ENCODE measurements at places on chromosomes 3 and 15.

- DNase-seq, result no peak
Observed at GRCh38 chr3:172836390-172836997, 86.0 kb downstream of the ECT2 start.

DNA sequence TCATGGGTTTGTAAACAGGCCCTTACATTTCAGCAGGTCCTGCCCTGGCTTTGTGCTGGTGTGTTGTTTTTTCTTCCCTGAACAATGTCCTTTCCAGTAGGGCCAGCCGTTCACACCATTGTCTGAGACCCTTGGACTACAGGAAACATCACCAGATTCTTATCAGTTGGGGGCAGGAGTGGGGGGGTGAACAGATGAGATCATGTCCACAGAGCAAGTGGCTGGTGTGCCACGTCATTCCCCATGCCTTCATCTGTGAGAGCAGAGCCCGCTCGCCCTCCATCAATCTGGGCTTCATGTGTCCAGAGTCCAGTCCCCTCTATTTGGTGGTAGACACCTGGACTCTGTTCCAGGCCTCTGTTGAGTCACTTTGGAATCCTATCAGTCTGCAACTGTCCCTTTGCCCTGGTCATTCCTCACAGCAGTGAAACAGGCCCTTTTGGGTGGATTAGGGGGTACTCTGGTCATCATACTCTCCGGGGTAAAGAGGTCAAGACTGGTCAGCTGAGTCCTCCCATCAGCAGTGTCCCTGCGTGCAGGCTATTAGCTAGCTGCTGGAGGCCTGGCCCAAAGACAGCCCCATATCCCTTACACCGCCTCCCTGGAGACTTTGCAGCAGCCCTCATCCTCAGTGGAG is 15.0 kb downstream of the SEMA3G start:
- DNase-seq, result no peak

GRCh38 chr15:68644083-68644904 is 65.5 kb downstream of the CORO2B start:
- no peak for DNase-seq

DNA sequence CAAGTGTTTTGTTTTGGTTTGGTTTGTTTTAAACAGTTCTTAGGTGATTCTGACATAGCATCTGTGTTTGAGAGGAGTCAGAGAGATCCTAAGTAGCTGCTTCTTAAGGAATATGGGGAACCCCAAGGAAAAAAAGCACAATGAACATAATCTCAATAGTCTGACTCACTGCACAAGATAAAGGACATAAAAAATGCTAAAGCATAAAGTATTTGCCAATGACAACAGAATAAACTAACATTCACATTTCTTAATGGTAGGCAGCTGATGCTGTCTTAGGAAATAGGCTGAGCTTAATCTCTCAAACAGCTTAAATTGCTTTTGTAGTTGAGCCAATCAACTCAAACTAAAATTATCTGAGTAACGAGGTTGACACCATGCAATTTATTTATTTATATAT is 2.9 kb downstream of the NCEH1 start:
- DNase-seq, result no peak

- DNase-seq, result no peak
Observed at GRCh38 chr15:27585041-27585640, 514.0 kb downstream of the OCA2 start.

- DNase-seq, result no peak
Observed at GRCh38 chr3:21229426-21230135, 521.4 kb downstream of the ZNF385D start.

GRCh38 chr3:66490214-66490613 is 10.6 kb downstream of the LRIG1 start:
- no peak for DNase-seq

GRCh38 chr15:30963681-30964080 is 27.7 kb downstream of the MTMR10 start:
- no peak for DNase-seq

DNA sequence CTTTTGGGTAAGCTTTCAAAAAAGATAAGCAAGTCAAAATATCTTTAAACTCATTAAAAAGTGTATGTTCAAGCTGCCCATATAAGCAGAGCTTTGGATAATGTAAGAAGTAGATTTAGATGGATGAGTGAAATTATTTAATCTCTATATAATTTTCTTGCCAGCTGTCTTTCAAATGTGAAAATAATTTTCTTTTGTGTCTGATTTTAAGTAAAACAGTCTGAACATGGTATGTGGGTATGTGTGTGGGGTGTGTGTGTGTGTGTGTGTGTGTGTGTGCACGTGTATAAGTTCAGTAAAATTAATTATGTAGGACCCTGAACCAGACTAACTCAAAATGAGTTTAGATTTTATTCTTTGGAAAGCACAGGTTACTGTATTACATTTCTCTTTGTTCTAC is 155.2 kb upstream of the CGNL1 start:
- DNase-seq, result no peak

DNA sequence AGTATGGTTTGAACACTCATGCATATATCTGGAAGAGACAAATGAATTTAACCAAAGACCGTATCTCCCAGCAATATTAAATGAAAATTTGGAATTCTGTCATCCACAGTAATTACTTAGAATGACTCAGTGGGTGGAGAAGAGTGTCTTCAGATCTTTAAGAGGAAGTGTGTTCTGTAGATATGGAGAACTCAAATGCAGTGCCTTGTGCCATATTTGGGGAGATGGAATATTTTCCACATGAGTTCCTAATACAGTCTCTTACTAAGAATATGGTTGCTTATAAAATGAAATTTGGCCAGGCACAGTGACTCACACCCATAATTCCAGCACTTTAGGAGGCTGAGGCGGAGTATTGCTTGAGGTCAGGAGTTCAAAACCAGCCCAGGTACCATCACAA is 40.5 kb downstream of the ANO10 start:
- DNase-seq, result no peak

DNA sequence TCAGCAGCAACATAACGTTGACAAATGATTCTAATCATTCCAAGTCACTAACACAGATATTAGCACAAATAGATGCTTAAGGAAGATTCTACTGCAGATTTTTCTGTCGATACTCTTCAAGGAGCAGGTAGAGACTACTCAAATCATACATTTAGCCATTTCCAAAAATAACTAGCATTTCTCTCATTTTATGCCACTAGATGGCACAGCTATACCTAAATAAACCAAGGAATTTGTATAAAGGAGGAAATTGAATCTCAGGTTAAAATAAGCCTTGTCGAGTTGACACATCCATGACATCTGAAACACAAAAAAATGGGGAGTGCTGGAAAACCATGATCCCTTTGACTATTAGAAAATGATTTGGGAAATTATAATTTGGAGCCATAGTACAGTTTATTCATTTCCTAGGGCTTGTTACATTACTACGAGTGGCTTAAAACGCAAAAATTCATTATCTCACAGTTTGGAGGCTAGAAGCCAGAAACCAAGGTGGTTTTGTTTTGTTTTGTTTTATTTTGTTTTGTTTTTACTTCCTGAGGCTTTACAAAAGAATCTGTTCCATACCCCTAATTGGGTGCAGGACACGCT is 59.5 kb upstream of the STRIT1 start:
- DNase-seq, result no peak

DNA sequence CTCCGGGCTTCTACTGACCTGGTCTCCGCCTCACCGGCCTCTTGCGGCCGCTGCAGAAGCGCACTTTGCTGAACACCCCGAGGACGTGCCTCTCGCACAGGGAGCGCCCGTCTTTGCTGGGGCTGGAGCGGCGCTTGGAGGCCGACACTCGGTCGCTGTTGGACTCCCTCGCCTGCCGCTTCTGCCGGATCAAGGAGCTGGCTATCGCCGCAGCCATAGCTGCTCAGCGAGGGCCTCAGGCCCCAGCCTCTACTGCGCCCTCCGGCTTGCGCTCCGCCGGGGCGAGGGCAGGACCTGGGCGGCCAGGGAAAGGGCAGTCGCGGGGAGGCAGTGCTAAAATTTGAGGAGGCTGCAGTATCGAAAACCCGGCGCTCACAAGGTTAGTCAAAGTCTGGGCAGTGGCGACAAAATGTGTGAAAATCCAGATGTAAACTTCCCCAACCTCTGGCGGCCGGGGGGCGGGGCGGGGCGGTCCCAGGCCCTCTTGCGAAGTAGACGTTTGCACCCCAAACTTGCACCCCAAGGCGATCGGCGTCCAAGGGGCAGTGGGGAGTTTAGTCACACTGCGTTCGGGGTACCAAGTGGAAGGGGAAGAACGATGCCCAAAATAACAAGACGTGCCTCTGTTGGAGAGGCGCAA is 319.2 kb downstream of the FGF12 start:
- DNase-seq, result no peak

DNA sequence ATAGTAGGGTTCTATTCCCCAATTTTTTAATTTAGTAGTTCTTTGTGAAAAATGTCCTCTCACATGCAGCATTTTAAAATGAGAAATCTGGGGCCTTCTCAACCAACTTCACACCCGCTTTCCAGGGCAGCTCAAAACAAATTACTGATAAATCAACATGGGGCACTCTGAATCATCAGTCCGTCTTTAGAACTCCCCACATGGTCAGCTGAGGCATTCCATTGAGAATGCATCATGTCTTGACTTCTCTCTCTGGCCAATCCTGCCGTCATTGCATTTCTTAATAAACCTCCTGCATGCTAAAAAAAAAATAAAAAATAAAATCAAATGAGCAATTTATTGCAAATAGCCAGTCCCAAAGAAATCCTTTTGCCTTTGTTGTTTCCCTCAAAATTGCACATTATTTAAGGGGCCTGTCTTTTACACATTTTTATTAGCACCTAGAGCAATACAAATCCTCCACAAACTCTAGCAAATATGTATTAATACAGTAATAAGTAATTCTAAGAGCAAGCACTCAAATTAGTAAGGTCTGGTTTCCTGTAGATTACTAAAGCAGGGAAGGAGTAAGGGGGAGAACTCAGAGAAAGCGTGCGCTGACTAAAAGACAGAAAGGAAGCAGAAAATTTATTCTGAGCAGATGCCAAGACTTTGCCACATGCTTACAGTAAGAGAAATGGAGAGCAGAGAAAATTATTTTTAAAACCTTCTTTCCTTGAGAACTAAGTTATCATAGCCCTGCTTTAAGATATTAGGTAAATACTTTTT is 175.7 kb downstream of the TNIK start:
- DNase-seq, result no peak

GRCh38 chr3:61960976-61961375 is 399.6 kb downstream of the PTPRG start:
- DNase-seq, result no peak

DNA sequence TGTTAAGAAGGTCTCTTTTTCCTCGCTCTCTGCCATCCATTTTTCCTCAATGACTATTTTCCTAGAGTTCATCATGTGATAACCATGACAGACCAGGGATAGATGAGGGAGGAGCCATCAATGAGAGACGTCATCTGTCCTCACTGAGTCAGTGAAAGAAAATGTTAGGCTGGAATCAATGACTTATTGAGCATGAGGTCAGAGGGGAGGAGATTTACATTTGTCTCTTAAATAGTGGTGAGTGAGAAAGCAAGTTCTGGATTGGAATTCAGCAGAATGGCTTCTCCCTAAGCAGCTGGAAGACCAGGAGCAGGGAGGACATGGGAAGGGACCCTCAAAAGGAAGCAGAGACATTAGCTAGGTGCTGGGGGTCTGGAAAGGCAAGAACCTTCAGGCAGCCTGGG is 28.2 kb upstream of the USP3 start:
- no peak for DNase-seq

GRCh38 chr3:25033407-25034029 is 394.5 kb upstream of the RARB start:
- DNase-seq, result no peak

- DNase-seq, result no peak
Observed at GRCh38 chr15:78932258-78932808, 12.5 kb downstream of the CTSH start.

GRCh38 chr3:194577986-194578905 is 55.0 kb downstream of the TMEM44 start:
- DNase-seq, result no peak

- peak; percentile 21 for DNase-seq
Observed at GRCh38 chr15:85116925-85117646, 135.4 kb downstream of the PDE8A start.

DNA sequence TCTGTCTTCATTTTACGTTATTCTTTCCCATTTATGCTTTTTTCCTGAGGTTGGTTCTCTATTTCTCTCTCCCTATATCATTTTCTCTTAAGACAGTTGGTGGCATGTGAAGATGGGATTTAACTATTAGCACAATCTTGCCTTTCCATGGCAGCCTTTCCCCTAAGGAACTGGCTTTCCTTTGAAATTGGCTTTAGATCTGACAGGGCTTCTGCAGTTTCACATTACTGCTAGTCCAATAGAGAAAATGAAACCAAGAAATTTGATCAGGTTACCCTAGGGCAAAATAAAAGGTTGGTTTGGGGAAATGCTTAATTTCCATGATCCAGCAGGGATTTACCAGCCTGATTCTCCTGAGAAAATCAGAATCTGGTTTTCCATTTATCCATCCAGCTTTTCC is 22.7 kb upstream of the CHL1 start:
- no peak for DNase-seq

DNA sequence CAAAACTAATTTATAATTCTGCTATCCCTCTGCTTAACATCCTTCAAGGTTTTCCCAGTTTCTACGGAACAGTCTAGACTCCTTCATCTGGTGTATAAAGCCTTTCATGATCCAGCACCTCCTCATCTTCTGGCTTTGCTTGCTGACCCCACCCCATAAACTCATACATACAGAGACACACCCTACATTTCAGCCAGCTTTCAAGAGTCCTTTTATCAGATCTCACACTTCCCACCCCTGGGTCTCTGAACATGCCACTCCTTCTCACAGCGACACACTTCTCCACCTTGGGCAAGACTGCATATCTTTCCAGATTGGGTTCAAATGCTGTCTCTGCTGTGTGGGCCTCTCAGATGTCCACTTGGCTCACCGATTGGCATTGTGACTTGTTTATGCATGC is 166.8 kb upstream of the LPP start:
- DNase-seq, result no peak

GRCh38 chr3:144028798-144029411 is 57.3 kb downstream of the DIPK2A start:
- DNase-seq, result no peak

- DNase-seq, result no peak
Observed at GRCh38 chr3:143307613-143308183, 188.1 kb downstream of the CHST2 start.
